ENCODE measurements at places on chromosomes 7 and 10. TPM values are rescaled to one million over a fixed set of nuclear protein-coding genes. Genes with fewer than 3 reads are reported as not detected.
A peak's percentile ranks its signal among the peaks of the same experiment; 100 is the strongest.

GRCh38 chr7:41130561-41131236, 572.2 kb downstream of the INHBA start:
- DNase-seq = peak; percentile 73

- no peak for DNase-seq
Observed at GRCh38 chr10:103791858-103792257, 63.5 kb downstream of the SH3PXD2A start.

DNA sequence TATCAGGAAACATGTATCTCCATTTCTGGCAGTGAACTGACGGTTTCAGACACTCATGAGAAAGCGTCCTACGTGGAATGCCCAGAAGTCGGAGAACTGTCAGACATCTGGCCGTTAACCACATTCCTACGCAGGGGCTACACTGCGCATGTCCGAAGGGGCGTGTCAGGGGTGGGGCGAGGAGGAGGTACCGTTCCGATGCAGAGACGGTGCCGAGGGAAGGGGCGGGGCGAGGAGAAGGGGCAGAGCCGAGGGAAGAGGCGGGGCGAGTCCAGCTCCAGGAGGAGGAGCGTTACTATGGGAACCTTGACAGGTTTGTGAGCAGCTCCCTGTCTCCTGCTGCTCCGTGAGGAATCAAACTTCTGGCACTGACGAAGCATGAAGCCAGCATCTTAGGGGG, 366.9 kb upstream of the NUPR2 start:
- no peak for DNase-seq

GRCh38 chr7:83072576-83073517, 89.8 kb downstream of the PCLO start:
- no peak for DNase-seq

DNA sequence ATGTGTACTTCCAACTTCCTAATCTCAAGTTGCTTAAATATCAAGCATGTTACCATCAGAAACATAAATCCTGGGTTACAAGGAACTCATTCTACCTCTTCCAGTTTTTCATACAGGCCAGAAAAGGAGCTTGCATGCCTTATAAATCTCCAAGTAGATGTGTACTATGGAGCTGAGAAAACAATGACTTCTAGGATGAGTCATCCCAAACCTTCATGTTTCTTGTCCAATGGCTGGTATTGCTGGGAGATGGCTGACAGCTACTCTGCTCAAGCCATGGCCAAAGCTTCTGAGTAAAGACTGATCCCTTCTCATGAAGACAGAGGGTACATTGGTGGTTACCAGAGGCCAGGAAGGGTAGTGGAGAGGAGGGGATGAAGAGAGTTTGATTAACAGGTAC, 8.6 kb downstream of the RAPGEF5 start:
- no peak for DNase-seq

DNA sequence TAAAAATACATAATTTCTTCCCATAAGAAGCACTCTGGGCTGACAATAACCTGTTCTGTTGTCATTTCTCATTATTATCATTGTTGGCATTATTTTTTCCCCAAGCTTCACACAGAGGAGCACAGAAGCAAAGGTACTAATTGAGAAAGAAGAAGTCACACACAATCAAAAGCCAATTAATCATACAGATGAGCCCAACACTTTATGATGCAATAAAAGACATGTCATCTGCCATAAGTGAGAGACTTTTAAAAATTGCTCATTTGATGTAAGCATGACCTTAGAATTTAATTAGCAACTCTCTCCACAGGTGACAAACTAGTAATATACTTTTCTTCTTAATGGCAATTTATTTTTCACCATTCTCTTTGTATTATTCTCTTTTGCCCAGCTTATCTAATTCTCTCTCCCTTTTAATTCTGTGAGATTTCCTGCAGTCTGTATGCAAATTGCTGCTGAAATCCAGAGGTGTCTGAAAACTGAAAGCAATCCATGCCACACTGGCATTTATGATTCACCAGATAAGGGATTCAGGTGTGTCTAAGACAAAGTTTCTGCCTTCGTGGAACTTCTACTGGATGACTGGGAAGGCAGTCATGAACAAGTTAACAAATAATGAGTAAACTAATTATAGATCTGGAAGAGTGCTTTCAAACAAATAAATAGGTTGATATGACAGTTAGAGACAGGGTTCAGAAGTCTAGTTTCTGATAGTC, 203.5 kb downstream of the CHCHD3 start:
- no peak for DNase-seq

DNA sequence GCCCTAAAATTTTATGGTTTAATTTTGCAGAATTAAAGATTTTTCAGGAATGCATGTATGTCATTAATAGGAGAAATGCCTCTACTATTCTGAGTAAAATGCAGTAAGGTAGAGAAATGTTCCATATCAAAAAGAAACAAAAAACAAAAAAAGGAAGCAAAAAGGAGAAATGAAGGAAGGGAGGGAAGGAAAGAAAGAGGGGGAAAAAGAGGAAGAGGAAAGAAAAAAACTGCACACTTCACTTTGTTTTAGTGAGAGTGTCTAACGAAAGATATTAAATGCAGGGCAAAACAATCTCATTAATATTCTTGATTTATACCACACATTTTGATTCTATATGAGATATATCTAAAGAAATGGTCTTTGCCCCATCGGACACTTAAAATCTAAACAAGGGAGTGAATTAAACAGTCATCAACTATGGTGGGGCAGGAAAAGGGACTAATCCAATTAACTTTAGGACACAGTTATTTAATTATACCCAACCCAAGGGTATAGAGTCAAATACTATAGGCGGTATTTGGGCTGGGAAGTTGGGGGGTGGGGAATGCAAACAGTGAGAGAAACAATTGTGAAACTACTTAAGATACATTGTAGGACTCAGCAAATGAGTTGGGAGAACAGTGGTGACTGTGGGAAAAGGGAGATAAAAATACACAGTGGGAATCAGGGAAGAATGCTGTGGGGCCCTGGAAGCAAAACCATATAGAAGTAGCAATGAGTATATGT, 27.0 kb downstream of the IMMP2L start:
- DNase-seq = no peak

DNA sequence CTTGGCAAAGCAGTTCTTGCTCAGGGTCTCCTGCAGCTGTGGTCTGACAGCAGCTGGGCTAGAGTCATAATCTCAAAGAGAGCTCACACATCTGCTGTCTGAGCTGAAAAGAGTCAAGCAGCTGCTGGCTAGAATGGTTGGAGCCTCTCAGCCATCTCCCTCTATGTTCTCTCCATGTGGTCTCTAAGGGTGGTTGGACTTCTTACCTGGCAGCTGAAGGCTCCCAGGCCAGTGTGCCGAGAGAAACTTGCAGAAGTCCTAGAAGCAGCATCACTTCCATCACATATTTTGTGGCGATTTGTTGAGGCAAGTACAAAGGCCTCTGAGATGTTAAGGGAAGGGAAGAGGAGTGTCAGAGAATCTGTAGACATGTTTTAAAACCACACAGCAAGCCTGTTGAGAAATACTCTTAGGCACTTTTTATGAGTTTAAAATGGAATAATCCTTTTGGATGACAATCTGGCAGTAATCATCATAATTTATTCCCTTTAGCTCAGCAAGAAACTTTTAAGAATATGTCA, 93.2 kb downstream of the REEP3 start:
- no peak for DNase-seq

- DNase-seq = no peak
Observed at GRCh38 chr7:158564663-158565035, 23.0 kb downstream of the PTPRN2 start.

- DNase-seq = no peak
Observed at GRCh38 chr10:30600005-30600404, 29.5 kb downstream of the LYZL2 start.

- DNase-seq = no peak
Observed at GRCh38 chr7:25863005-25863728, 288.8 kb upstream of the NFE2L3 start.

- no peak for DNase-seq
Observed at GRCh38 chr10:36251068-36251467, 609.0 kb upstream of the FZD8 start.

Gene RELN
- not detected for total RNA-seq

Gene SPDYE1
- not detected for total RNA-seq

Gene MSMB
- total RNA-seq = not detected

Gene H2BK1
- total RNA-seq = not detected

Gene SLC39A12
- not detected for total RNA-seq

Data from G401 (cell line).